NCI-H1105 (cell line): ENCODE measurements at places on chromosomes 1 and 21.

DNA sequence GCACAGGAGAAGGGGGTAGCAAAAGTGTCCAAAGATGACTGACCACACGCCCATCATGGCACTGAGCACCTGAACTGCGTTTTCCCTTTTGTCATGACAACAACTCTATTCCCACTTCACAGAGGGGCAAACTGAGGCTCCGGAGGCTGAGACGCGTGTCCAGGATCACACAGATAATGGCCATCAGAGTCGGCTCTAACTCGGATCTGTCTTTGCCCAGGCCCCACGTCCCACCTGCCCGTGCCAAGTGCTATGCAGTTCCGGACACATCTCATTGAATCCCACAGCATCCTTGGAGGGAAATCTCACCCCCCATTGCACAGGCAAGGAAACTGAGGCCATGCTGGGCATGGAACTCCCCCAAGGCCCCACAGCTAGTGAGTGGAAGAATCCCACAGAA lies 62.1 kb downstream of the MATN1 start:
- no peak for DNase-seq

- no peak for DNase-seq
Observed at GRCh38 chr1:1202831-1203560, 3.4 kb downstream of the TNFRSF18 start.

GRCh38 chr1:43235451-43236121 lies 34.2 kb upstream of the TMEM125 start:
- no peak for DNase-seq

GRCh38 chr1:81714636-81715035 lies 86.1 kb upstream of the ADGRL2 start:
- DNase-seq: peak; percentile 34

DNA sequence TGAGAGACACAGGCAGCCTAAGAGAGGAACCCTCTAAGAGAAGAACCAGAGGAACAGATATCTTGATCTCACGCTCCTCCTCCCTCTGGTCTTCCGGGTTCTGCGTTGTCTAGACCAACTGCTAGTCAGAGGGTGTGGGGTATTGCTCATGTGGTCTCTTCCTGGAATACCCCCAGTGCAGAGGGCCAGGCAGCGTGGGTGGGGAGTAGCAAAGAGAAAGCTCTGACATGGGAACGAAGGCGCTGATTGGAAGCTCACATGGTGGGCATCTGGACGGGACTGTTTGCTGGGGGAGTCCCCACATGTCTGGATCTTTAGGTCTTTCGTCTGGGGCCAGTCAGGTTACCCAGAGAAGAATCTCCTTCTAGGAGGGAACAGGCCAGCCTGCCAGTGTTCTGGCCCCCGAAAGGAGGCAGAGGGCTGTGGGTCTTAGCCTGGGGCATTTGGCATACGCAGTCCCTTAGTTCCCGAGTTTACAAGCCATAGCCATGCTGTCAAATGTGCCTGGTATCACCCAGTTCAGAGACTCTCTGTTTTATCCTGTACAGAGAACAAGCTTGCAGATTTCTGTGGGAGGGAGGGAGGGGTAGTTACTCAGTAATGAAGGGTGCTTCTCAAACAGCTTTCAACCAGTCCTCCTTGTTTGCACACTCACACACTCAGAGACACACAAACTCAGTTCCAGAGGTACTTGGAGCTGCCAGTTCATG lies 18.3 kb upstream of the IL6R start:
- DNase-seq: no peak

- DNase-seq: no peak
Observed at GRCh38 chr1:41501581-41501980, 17.1 kb upstream of the EDN2 start.

DNA sequence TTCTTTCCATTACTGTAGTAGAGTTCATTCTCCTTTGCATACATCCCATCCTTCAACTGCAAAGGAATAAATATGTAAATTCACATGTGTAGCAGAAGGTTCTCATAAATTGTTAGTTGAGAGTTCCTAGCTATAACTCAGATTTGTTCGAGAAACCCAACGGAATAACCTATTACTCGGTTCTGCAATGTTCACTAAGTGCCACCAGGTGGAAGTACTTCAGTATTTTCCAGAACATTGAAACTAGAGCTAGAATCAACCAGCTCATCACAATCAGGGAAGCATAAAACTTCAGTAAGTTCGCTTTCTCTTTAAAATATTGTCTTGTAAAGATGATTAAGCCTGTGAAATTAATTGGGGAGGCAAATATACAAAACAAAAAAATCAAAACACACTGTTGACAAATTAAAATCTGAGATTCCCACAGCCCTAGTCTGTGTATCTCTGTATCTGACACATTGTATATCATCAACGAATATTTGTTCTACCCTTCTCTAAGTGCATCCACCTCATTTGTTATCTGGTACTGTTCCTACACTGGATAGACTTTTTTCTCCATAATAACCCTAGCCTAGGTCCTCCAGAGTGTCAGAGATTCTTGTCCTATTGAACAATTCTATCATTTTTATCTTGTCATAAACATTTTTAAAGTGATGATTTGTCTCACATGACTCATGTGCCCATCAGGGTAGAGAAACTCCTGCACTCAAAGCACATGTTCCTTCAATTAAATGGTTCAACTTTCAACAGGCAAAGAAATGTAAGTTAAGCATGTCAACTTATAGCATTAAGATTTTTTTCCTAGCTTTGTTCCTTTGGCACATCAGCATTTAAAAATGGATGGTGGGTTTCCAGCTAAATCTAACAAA lies 31.9 kb downstream of the MROH9 start:
- peak; percentile 25 for DNase-seq

DNA sequence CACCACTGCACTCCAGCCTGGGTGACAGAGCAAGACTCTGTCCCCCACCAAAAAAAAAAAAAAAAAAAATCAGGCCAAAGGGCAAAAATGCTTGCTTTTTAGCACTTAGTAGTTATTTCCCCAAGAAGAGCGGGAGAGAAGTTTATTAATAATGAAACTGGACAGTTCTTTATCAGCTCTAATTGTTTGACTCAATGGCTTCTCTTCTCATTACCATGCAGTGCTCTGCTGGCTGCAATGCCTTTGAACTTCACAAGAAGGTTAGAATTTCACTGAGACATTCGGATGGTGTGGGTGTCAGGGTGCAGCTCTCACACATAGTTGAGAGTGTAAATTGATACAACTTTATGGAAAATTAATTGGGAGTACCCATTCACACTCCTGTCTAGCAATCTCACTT lies 63.7 kb downstream of the EDARADD start:
- no peak for DNase-seq

- DNase-seq: peak; percentile 74
Observed at GRCh38 chr1:209485167-209485566, 98.3 kb upstream of the CAMK1G start.

- no peak for DNase-seq
Observed at GRCh38 chr1:210523830-210524229, 195.1 kb downstream of the HHAT start.

DNA sequence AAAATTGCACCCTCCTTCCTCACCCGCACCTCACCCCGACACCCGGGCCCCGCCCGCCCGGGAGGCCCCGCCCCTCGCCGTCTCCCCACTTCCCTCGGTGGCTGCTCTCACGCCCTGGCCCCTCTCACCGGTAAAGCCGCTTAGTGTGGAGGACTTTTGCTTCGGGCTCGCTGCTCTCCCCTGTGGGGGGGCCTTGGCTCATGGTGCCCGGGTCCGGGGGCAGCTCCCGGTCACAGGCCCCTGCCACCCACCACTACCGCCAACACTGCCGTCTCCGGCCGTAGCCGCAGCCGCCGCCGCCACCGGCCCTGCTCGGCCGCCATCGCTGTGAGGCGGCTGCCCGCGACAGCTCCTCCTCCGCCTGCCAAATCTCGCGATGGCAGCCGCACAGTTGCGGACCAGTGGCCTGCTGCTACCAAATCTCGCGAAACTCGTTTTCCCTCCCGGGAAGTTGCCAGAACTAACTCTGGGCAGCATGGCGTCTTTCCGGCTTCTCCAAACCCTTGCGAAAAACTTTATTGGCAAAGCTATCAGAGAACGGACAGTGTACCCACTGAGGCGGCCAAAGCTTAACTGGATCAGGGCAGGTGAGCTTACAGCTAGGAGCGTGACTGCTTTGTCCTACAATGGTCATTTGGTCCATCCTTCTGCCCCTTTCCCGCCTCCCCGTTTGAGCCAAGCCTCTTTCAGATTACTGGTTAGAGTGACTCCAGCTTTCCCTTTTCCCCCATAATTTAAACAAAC lies at the start of gene SMG5:
SMG5 (minus strand) TSS at position 347 of the 744 bp plus-strand sequence; CDS start at position 202, 145 bp downstream.
- peak; percentile 98 for DNase-seq

DNA sequence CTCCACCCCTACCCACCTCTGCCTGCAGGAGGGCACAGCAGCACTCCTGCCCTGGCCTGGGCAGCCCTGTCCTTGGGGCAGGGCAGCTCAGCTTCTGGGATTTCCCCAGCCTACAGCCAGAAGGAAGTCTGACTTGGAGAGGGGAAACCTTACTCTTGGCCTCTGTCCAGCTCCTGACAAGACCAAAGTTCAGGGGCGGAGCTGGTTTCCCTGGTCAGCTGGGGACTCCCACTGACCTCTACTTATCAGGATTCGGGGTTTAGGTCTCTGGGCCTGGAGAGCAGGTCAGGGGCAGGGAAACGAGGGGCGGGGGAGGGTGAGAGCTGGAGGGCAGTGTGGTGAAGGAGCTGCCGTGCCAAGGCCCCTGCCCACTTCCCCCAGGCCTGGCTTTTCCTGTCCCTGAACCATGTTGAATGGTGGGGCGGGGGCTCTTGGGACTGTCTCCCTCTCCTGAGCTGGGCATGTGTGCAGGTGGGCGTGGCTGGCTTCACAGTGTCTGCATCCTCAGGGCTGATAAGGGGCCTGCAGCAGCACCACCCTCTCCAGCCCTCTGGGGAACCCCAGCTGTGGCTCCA lies 16.8 kb upstream of the ETV3 start:
- no peak for DNase-seq

- DNase-seq: peak; percentile 86
Observed at GRCh38 chr1:26959722-26960624, at the start of gene KDF1. Gene KDF1, minus strand, starts transcription at chr1:26960468. Its CDS starts 8,088 bp downstream, at chr1:26952380.

DNA sequence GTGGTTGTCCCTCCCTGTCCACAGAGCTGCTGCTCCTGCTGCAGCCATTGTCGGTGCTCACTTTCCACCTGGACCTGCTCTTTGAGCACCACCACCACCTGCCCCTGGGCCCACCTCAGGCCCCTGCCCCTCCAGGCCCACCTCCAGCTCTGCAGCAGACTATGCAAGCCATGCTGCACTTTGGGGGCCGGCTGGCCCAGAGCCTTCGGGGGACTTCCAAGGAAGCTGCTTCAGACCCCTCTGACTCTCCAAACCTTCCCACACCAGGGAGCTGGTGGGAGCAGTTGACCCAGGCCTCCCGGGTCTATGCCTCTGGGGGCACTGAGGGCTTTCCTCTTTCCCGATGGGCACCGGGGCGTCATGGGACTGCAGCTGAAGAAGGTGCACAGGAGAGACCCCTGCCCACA lies 5.9 kb downstream of the RUSC1 start:
- no peak for DNase-seq

- no peak for DNase-seq
Observed at GRCh38 chr21:35051287-35051818, 2.3 kb upstream of the RUNX1 start.
